ENCODE measurements at places on chromosomes 16 and 17. TPM values are rescaled to one million over a fixed set of nuclear protein-coding genes. Genes with fewer than 3 reads are reported as not detected.

DNA sequence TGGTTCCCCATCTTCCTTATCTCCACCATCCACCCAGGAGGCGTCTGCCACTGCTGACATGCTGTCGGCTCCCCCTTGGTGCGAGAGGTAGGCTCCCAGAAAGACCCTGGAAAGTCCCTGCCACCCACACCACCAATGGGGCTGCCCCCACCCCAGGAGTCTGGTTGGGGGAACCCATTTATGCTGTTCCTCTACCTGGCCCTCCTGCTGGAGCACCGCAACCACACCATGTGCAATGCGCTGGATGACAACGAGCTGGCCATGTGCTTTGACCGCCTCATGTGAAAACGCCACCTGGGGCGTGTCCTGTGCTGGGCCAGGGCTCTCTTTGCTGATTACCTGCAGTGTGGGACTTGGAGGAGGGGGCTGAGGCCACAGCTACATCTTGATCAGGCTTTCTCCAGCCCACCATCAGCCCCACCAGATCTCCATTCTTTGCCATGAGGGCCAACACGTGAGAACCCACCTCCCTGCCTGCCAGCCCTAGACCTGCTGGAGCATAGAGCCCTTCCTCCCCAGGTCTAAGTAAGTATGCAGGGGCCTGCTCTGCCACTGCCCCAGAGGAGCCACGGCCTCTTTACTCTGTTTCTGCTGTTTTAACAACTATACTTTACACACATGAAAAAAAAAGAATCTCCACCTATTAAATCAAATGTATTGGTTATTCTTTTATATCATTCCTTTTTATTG lies 7.9 kb upstream of the ALDH3A1 start:
- peak; percentile 29 for DNase-seq

The COQ7 gene
- total RNA-seq = 22.5 TPM

DNA sequence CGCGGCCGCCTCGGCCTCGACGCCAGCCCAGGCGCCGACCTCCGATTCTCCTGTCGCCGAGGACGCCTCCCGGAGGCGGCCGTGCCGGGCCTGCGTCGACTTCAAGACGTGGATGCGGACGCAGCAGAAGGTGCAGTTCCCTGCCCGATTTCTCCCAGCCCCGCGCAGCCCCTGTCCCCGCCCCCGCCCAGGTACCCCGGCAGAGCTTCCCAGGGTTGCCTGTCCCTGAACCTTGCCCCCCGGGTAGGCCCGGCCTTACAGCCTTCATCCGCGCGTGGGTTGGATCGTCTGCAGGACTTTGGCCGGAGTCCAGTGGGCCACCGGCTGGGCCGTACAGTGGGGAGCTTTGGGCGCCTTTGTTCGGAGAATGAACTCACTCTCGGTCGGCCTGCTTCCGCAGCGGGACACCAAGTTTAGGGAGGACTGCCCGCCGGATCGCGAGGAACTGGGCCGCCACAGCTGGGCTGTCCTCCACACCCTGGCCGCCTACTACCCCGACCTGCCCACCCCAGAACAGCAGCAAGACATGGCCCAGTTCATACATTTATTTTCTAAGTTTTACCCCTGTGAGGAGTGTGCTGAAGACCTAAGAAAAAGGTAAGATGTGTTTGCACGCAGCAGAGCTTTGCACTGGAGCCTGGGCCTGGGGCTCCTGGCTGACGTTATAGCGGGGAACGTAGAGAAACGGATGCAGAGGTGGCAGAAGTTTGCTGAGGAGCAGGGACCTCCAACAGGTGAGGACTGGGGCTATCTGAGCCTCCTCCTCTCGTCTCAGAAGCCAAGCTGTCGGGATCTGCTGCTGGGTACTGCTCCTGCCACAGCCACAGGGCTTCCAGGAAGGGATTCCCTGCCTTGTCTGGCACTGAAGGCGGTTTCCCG lies 593 bp downstream of the GFER start:
- DNase-seq = no peak

DNA sequence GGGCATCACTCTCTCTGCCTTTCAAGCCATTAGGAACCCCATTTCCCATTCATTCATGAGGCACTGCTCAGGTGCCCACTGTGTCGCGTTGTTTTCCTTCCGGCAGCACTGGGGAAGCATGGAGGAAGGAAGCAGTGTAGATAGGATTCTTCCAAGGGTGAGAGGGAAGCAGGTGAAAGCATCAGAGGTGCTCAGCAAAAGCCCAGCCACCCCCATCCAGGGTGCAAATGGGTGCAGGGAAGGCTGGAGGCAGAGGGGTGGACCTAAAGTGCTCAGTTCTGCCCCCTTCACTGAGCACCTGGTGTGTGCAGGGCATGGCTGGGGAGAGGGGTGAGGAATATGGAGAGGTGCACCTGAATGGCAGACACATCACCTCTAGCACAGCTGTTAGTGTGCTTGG lies 3.4 kb upstream of the NXPH3 start:
- no peak for DNase-seq

DNA sequence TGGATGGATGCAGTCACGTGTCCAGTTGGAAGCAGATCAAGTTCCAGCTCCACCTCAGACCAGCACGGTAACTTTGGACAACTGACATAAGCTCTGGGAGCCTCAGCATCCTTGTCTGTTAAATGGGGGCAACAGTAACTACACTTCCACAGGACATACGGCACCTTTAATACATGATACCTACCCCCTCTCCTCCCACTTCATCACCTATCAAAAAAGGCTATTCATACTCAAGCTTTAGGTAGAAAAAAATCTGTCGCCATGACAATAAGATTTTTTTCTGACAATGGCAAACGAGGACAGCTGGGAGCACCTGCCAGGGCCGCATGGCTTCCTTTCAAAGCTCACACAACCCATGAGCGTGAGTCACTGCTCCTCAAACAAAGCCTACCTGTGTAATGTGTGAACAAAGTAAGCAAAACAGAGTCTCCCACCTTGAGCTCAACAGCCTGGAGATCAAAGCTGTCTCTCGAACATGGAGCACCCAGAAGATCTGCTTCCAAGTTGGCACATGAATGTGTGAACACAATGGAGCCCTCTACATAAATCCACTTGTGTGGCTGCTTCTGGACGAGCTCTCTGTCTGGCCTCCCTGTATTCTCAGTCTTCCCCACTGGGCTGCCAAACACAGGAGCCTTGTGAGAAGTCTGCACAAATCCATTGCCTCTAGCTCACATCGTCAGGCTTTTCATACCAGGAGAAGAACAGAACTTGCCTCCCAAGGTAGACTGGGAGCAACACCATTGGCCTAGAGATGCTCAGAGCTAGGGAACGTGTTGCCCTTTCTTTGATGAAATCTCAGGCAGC lies 459.7 kb downstream of the SOX9 start:
- DNase-seq = no peak

DNA sequence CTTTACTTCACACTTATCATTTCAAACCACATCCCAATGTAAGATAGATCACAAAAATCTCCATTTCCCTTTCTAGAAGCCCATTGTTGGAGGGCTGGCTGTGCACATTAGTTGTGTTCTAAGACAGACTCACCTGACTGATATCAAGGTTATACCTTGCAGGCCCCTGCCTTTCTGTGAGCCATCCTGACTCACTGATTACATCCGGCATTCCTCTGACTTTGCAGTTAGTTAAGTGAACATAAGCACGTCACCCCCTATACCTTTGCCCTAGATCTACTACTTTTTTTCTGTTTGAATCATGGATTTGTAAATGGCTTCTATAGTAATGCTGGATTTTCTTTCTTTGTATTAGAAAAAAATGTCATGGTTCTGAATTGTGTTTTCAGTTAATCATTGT lies 78.3 kb downstream of the TANGO6 start:
- DNase-seq = no peak

DNA sequence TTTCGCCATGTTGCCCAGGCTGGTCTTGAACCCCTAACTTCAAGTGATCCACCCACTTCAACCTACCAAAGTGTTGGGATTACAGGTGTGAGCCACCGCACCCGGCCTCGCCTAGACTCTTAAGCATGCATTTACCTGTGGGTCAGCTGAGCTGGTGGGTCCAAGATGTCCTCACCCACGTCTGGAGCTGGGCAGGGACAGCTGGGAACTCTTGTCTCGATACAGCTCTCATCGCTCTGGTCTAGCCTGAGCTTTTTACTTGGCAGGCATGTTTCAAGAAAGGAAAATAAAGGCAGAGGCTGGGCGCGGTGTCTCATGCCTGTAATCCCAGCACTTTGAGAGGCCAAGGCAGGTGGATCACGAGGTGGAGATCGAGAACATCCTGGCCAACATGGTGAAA lies 56.9 kb upstream of the PHOSPHO1 start:
- DNase-seq = no peak

DNA sequence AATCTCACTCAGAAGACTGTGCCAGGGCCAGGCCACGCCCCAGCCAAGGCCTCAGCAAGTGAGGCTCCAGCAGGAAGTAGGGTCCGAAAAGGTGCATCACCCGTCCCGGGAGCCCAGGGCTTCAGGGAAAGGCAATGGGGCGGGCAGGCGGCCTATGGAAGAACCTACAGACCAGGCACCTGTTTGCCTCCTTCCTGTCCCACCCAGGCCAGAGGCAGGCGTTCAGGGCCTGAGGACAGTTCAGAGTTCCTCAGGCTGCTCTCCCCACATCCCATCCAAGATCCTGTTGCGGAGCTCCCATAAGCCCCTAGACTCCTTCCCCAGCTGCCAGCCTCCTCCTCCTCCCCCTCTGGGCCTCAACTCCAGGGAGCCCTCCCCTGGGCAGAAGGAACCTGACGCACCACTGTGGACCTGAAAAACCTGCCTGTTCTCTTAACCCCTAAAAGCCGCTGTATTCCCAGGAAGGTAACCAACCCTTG lies 2.3 kb downstream of the CLUH start:
- DNase-seq = no peak

GRCh38 chr17:16927641-16928321 lies 44.1 kb downstream of the TNFRSF13B start:
- no peak for DNase-seq

The ZNF469 gene
- total RNA-seq = 1.3 TPM

DNA sequence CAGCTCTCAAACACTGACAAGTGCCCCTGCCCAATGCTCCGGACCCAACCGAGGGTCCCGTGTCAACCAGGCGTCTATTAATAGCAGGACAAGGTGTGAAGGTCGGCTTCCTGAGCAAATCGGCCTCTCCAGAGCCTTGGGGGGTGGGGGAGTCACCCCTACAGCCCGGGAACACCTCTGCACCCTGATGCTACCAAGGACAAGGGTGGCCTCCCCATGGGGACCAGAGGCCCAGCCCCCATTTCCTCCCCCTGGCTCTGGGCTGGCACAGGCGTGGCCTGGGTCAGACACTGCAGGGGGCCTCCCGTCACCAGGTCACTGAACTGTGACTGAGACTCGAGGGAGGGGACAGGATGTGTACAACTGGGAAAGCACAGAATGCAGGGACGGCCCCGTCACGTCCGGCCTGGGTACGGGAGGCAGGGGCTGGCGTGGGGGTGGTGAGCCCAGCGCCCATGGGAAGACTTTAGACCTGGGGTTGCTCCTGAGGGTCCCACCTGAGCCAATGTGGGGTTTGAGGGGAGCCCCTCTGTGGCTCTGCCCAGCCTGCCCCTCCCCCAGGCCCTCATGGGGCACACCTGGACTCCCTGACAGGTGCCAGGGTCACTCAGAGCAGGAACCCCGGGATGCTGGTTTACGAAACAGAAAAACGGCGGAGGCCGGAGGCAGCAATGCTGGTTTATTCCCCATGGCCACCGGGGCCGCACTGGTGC lies 579 bp upstream of the CYBA start:
- DNase-seq = peak; percentile 87

The NAGS gene
- 0.82 TPM for total RNA-seq

- DNase-seq = peak; percentile 25
Measured at GRCh38 chr16:71440669-71441347, 1.0 kb downstream of the TLE7 start.

GRCh38 chr17:33002246-33002645 lies 10.6 kb downstream of the SPACA3 start:
- DNase-seq = no peak

GRCh38 chr17:5200360-5200759 lies 8.7 kb upstream of the ZNF594 start:
- no peak for DNase-seq

The RTN4RL1 gene
- total RNA-seq = 0.64 TPM

The WDR59 gene
- total RNA-seq = 58.3 TPM

DNA sequence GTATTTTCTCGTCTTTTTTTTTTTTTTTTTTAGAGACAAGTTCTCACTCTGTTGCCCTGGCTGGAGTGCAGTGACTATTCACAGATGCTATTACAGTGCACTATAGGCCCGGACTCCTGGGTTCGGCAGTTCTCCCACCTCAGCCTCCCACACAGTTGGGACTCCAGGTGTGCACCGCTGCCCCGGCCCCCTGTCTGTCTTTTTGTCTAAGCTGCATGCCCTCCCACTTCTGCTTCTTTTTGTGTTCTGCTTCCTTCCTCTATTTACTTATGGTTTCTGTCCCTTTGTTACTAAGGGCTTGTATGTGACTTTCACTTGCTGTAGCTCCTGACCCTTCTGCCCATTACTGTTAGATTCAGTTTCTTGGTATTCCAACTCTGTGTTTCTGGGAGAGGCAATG lies 20.5 kb downstream of the SLC7A6 start:
- no peak for DNase-seq

- DNase-seq = no peak
Measured at GRCh38 chr17:63652106-63652505, 29.9 kb downstream of the MAP3K3 start.

GRCh38 chr16:20327444-20328041 lies at the start of gene GP2:
Gene GP2 (minus strand): TSS chr16:20327513. CDS start chr16:20326431, 1,082 bp downstream.
- no peak for DNase-seq

The SMIM36 gene
- total RNA-seq = not detected

The SLC38A7 gene
- total RNA-seq = 9.6 TPM

- no peak for DNase-seq
Measured at GRCh38 chr17:10757067-10757466, 27.2 kb upstream of the TMEM220 start.

DNA sequence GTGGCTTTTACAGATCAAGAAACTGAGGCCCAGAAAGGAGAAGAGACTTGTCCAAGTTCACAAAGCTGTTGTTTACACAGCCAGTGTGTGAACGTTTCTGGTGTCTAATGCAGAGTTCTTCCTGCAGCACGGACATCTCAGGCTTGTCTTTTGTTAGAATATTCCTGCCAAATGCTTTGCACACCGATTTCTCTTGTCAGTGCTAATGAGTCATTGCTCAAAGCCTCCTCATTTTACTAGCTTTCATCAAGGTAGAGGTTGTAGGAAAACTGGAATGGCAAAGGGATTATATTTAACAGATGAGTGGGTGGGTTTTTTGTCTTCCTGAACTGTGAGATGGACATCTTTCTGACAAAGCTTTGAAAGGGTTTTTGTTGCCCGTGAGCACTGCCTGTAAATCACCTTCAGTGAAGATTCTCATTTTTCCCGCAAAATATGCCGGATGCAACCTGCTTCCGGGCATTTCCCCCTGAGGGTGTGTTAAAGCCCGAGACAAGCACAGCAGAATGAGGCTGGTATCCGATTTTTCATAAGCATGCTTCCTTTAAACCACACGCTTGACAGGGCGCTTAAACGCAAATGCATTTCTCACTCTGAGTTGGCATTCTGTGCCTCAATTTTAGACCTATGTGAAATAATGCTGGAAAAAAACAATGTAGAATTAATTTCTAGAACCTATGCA lies 14.7 kb downstream of the PMM2 start:
- DNase-seq = no peak

DNA sequence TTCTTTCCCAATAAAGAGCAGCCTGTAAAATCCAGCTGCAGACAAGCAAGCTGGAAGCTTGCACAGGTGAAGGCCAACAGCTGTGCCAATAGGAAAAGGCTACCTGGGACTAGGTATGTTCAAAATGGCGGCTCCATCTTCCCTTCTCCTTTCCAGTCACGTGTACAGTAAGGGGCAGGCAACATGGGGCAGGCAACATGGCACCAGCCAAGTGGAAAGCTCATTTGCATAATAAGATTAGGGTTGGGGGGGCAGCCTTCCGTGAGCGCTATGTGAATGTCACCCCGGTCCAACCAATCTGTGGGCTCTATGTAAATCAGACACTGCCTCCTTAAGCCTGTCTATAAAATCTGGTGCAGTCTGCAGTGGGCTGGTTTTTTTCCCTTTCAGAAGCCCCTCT lies 31.3 kb downstream of the TVP23A start:
- no peak for DNase-seq

The CHST4 gene
- total RNA-seq = not detected

The SLC38A10 gene
- 38.7 TPM for total RNA-seq

Measured in activated naive CD8-positive, alpha-beta T cell treated with anti-CD3 and anti-CD28 coated beads for 36 hours (primary cell).